ENCODE measurements at places on chromosomes 5 and 9.

GRCh38 chr9:86241216-86241615, 18.2 kb downstream of the C9orf153 start:
- no peak for DNase-seq

- no peak for DNase-seq
These were observed 47.6 kb downstream of the GGTA1 start for GRCh38 chr9:121452085-121452484.

DNA sequence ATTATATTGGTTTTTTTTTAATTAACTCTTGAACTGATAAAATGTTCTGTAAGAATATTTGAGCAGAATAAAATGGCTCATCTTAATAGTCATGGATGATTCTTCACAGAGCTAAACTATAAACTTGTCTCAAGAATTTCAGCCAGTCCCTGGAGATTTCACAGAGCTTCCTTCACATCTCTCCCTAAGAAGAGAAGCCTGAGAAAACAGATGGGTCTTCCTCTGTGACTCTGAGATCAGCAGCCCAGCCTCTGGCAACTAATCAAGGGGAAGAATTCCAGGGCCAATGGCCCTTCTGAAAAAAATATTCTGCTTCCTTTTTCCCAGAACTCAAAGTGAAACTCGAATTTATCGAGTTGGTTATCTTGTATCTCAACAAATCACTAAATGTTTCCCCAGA, 122.2 kb upstream of the ITGA1 start:
- DNase-seq, result no peak

GRCh38 chr5:78660401-78660800, 11.8 kb upstream of the LHFPL2 start:
- no peak for DNase-seq

DNA sequence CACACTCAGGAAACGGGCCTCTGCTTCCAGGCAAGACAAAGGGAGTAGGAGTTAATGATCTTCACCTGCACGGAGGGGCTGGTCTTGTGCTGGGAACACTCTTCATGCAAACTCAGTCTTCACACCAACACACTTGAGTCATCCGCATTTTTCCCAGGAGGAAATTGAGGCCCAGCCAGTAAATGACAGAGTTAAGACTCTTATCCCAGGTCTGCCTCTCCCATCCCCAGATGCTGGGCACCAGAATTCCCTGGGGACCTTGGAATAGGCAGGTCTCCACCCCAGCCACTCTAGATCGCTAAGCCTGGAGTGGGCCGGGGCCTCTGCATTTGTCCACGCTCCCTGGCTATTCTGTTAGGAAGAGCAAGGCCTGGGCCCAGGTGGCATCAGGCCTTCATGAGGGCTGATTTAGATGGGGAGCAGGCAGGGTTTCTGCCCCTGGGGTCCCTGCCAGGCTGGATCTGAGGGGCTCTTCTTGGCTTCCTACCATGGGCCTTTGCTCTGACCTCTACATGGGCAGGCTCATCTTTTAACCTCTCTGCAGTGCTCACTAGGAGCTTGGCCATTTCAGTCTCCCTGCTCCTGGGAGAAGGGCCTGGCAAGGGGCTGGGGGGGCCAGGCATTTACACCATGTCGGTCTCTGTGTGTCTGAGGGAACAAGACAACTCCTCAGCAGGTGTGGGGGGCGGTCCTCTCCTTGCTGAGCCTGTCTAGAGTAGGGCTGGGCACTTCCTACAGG, 77.3 kb downstream of the AMBP start:
- DNase-seq, result no peak

GRCh38 chr5:42807722-42808447, 3.8 kb downstream of the SELENOP start:
- no peak for DNase-seq

- no peak for DNase-seq
These were observed 91.8 kb upstream of the MTAP start for GRCh38 chr9:21710548-21711191.

GRCh38 chr9:14402583-14402982, 88.6 kb upstream of the NFIB start:
- no peak for DNase-seq

DNA sequence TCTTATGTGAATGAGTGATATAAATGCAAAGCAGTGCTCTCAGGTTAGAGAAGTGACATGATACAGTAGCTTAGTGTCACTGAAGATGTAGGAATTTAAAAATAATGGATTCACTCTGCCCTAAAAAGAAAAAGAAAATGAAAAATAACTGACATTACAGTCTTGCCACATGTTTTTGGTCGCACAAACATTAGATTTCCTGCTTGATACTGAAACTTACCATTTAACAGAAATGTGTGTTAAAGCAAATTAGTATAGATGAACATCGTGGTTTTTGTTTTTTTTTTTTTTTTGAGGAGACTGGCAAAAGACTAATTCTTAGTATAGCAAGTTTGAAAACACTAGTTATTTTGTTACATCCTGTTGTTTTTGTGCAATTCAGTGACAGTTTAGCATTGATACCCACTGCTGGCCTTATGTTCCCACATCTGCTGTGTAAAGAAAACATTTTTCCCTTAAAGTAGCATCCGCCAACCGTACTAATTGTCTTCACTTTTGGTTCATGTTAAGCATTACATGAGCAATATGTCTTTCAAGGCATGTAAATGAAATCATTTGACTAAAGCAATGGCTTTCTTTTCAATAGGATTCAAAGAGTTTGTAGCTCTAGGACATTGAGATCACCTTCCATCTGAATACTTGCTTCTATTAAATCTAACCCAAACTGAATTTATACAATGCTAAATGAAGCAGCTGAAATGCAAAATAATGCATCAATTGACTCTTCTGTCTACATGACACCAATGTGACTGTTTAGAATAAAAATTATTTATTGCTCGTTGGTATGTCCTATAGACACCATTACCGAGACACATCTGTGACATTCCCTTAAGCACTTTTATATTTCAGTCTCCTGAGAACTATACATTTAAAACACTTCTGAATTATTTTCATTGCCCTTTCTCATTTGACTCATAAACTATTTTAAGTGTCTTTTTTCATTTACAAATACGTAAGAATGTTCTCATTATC, 859.1 kb downstream of the MAT2B start:
- no peak for DNase-seq

- DNase-seq, result no peak
These were observed 25.0 kb upstream of the MATR3 start for GRCh38 chr5:139268364-139269202.

DNA sequence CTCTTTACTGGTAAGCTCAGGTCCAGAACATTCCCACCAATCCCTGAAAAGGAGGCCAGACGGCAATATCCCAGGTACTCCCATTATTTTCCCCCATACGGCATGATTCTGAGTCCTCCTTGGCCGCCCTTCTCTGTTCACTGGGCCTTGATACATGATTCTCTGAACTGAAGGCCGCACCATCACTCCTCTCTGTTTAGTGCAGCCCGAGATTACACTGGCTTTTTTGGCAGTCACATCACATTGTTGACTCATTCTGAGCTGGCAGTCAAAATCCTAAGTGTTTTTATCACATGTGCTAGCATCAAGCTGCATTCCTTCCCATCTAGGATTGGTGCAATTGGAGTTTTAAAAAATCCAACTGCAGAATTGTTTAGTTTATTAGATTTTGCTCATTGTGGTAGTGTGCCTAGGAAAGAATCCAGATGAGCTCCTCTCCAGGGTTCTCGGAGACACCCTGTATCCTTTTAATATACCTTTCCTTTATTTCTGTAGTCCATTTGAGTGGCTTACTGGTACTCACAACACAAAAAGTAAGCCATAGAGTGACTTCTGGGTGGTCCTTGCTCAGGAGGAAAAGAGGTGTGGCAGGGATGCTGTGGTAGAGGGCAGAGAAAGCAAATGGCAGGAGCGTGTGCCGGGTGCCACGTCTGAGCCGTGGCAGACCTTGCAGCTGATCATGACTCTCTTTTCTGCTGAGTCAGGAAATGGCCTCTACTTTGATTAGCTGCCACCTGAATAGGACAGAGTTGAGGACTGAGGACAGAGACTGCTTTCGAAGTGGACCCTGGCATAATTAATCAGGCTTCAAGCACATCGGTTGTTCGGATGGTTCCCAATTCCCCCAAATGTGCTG, 121.1 kb upstream of the IL12B start:
- peak; percentile 88 for DNase-seq

- no peak for DNase-seq
These were observed 45.3 kb upstream of the TMC1 start for GRCh38 chr9:72476100-72476499.

DNA sequence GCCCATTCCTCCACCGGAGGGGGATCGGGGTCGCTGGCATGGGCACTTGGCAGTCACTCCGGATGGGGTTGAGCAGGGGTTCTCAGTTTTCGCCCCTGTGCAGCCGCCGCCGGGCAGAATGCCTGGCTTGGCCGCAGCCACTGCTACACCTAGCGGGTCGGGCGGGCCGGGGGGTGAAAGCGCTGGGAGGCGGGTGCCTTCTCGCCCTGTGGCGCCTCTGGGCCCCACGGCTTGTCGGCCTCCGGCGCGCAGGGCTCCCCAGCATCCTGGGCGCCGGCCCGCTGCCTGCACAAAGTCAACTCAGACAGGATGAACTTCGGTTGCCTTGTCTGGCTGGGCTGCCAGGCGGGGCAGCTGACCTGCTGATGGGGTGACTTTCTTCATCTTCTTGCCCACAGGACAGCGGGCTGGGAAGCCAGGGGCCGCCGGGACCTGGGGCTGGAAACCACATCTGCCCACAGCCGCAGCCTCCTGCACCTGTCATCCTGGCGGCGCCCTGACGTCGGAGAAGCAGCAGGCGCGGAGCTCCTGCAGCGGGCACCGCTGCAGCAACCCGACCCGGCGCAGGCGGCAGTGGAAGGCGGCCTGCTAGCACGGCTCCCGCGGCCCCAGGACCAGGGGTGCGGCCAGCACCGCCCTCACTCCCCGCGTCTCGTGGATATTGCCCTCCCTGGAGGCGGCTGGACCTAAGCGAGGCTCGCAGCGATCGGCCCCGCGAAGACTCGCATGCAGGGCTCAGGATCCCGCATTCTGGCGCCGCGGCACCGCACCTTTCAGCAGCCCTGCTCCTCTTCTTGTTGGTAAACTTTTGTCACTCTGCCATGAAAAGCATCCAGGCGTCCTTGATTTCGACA, 1.3 kb upstream of the ANKRD18A start:
- no peak for DNase-seq

DNA sequence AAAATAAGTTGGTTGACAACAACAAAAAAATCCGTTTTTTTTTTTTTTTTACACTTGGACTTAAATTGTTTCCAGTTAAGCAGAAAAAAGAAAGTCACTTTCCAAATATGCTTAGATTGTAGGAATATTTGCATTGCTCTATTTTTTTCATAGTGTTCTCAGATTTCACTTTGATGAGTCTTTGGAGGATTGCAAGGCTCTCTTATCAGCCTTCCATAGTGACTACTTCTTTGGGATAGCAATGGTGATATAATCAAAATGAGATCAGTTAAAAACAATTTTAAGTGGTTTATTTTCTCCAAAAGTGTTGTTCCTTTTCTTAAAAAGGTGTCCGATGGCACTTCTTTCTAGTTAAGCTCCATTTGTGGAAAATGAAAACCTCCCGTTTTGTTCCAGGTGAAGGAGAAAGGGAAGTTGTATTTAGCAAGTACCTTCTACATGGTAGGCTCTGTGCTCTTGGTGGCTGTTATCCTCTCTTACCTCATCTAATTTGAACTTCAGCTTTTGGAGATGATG, 3.9 kb downstream of the RASGRF2 start:
- peak; percentile 30 for DNase-seq

- no peak for DNase-seq
These were observed 137.7 kb downstream of the SPATA31D1 start for GRCh38 chr9:82126256-82126655.

- peak; percentile 15 for DNase-seq
These were observed 449.6 kb downstream of the NTRK2 start for GRCh38 chr9:85118990-85119755.

- DNase-seq, result no peak
These were observed 637 bp upstream of the ERBIN start for GRCh38 chr5:65925601-65926275.

DNA sequence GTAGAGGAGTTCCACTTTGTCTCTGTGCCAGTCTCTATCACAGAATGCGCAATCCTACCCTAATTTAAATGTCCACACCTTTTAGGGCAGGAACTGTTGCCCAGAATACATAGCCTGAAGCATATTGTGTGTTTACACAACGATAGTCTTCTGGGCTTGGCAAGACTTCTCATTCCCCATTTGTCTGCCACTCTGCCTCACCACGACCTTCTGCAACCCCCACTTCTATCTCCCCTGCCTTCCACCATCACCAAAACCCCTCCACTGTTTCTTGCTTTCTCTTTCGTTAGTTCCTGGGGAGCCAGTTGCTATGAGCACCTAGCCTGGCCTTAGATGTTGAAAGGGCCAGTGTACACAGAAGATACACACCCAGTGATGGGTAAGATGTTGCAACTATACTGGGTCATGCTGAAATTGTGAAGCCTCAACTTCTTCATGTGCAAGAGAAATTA, 883 bp upstream of the RNF145 start:
- DNase-seq, result no peak

GRCh38 chr9:112921549-112921948, 30.9 kb upstream of the SLC46A2 start:
- DNase-seq, result no peak

GRCh38 chr5:151115272-151115905, 34.6 kb upstream of the TNIP1 start:
- no peak for DNase-seq

GRCh38 chr5:53063176-53063575, 46.4 kb downstream of the MOCS2 start:
- no peak for DNase-seq

DNA sequence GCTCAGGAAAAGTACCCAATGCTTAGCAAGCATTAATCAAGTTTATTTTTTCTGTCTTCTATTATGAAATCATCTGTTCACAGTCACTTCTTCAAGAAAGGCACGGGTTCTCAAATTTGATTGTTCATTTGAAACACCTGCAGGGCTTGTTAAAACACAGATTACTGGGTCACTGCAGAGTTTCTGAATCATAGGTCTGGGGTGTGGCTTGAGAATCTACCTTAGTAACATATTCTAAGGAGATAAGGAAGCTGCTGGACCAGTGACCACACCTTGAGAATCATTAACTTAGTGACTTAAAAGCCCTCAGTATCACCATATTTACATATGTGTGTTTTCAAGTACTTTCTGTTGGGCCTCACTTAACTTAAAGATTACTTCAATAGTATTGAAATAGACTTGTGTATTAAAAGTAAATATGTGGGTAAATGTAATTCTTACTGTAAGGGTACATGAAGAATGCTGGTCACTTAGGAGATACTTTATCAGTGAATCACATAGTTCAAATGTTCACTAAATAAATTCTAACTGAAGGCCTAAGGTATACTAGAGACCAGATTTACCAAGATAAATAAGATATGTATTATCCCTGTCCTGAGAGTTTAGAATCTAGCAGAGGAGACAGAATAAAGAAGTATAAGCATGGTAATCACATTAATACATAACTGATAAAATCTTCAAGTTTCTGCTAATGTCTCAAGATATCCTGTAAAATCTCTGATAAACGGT, 1342.1 kb upstream of the C9orf72 start:
- DNase-seq, result no peak

DNA sequence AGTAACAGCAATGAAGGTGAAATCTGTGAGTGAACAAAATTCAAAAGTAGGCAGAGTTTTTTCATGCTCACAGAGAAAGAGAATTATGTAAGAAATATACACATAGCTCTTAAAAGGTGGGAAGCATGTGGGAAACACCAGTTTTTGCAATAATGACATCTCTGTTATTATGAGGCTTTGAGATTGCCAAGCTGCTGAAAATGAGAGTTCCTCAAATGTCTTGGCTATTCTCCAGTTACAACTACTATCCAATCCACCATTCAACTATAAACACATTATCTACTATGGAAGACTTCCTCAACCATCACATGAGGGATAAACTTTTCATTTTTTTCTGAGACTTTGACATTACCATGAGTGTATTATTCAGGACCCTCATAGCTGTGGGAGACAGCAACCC, 420.8 kb upstream of the ACTBL2 start:
- no peak for DNase-seq

GRCh38 chr5:154197801-154198491, 7.4 kb downstream of the GALNT10 start:
- no peak for DNase-seq
